ENCODE measurements at places on chromosomes 2 and 18. TPM values are rescaled to one million over a fixed set of nuclear protein-coding genes. Genes with fewer than 3 reads are reported as not detected.
A peak's percentile ranks its signal among the peaks of the same experiment; 100 is the strongest.

DNA sequence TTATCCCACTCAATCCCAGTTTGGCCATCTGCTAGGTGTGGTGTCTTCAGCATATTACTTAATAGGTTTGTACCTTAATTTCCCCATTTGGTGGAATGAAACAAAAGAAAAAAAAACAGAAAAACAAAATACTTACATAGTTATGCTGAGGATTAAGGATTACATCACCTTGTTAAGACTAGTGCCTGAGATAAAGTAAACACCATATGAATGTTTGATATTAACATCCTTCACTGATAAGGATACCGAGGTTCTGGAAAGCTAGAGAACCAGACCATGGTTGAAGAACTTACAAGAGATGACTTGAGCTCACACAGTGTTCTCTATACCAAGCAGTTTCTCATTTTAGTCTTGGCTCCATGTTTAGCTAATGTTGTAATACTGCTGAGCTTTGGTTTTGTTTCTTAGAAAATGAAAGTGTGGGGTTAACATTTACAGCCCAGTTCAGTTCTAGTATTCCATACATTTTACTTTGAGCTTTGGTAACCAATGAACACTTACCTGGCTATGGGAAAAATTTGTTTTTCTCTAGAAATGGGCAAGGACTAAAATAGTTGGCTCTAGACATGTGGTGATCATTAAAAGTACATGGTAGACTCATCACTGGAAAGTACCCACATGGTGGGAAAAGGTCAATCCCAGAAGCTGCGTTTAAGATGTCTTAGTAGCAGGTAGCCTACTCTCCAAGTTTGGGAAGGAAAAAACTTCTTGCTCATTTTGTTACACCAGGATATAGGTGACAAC lies 5.8 kb upstream of the GPD2 start:
- DNase-seq: no peak

DNA sequence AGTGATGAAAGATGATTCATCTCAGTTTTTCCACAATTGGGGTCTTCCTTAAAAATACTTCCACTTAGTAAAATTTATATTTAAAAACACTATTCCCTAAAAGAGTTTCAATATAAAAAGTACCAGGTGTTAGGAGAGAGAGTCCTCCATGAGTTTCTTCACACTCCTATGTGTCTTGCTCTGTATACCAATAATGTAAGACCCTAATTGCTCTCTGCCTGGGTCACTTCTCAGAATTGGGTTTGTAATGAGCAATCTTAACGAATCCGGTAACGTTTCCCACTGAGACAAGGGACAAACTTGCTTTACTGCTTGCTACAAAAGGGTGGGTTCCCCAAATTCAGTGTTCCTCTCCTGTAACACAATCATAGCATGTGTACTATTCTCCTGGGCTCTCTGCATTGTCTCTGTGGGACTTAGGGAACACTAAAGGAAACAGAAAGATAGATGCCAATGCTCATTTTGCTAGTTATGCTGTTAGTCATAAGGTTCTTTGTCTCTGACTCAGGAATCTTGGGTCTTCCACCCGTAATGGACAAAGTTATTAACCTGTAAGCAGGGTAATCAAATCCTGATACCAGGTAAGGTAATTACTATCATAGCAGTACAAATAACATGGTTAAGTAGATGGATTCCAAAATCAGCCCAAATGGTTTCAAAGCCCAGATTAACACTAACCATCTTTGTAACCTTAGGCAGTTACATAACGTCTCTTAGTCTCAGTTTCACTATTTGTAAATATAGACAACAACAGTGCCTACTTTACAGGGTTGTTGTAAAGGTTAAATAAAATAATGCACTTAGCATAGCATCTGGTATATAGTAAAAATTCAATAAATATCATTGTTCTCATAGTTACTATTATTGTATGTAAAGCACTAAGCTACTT lies 46.3 kb downstream of the ITSN2 start:
- DNase-seq: no peak

GRCh38 chr18:31490387-31490786 lies 7.6 kb upstream of the DSG2 start:
- no peak for DNase-seq

DNA sequence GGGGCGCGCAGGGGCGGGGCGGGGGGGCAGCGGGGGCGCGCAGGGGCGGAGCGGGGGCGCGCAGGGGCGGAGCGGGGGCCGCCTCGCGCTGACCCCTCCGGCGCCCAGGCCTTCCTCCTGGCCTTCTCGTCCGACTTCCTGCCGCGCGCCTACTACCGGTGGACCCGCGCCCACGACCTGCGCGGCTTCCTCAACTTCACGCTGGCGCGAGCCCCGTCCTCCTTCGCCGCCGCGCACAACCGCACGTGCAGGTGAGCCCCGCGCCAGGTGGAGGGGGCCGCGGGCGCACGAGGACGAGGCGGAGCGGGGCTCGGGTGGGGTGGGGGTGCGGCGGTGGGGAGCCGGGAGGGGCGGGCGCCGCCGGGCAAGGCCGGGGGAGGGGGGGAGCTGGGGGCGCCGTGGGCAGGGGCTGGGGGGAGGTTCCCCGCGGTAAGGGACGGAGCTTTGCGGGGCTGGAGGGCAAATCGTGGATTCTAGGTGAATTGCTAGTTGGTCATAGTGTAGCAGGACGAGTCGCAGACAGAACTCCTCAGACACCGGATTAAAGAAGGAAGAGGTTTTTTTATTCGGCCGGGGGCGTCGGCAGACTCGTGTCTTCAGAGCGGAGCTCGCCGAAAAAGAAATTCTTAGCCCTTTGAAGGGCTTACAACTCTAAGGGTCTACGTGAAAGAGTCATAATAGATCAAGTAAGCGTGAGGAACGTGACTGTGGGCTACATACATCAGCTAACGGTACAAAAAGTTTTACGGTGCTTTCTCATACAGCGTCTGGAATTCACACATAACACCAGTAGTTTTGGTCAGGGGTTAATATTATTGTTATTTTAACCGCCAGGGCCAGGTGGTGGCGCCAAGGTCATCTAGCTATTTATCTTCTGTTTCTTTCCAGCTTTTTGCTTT lies 29.9 kb downstream of the ANO7 start:
- DNase-seq: peak; percentile 52

DNA sequence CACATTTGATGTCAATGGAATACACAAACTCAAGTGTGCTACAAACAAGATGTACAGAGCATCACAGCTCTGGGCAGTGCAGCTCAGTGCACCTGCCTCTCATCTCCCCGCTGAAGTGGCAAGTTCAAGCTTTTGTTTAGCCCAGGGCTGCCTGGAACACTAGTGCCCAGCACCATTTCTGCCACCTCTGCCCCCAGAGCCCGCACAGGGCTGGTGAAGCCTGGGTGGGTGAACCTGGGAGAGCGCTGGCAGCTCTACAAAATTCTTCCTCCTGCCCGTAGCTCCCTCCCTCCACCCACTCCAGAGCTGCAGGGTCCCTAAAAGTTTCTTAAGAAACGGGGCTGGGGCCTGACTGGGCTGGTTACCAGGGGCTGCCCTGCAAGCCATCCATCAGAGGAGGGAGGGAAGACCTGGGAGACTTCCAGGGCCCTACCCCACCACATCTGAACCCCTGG lies 1.5 kb downstream of the HES6 start:
- no peak for DNase-seq

GRCh38 chr2:101476605-101477208 lies 1.8 kb upstream of the RFX8 start:
- DNase-seq: no peak

DNA sequence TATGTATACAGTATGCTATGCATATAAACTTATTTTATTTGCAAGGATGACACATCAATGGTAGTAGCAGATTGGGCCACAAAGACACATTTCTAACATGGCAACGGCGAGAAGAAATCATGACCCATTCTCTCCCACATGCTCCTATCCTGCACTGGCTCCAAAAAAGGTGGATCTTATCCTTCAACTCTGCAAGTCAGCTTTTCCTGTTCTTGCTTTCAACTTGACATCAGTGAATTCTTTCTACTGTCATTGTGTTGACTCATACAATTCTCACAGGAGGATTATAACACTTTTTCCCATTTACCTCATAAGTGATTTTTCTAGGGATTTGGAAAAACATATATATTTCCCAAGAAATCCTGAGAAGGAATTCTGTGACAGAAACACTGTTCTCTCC lies 53.1 kb downstream of the ACVR1 start:
- no peak for DNase-seq

GRCh38 chr2:96924775-96925747 lies 55.2 kb upstream of the SEMA4C start:
- DNase-seq: peak; percentile 65

GRCh38 chr2:98468621-98469236 lies 24.1 kb downstream of the INPP4A start:
- DNase-seq: peak; percentile 54

DNA sequence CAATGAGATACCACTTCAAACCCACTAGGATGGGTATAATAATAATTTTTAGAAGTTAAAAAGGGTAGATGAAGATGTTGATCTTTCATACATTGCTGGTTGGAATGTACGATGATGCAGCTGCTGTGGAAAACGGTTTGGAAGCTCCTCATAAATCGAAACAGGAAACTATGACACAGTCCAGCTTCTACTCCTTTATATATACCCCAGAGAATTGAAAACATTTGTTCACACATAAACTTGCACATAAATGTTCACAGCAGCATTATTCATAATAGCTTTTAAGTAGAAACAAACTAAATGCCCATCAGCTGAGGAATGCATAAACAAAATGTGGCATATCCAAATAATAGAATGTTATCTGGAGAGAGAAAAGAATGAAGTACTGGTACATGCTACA lies 95.0 kb downstream of the STRADB start:
- DNase-seq: no peak

GRCh38 chr2:46042207-46042637 lies 255.0 kb upstream of the EPAS1 start:
- DNase-seq: no peak

DNA sequence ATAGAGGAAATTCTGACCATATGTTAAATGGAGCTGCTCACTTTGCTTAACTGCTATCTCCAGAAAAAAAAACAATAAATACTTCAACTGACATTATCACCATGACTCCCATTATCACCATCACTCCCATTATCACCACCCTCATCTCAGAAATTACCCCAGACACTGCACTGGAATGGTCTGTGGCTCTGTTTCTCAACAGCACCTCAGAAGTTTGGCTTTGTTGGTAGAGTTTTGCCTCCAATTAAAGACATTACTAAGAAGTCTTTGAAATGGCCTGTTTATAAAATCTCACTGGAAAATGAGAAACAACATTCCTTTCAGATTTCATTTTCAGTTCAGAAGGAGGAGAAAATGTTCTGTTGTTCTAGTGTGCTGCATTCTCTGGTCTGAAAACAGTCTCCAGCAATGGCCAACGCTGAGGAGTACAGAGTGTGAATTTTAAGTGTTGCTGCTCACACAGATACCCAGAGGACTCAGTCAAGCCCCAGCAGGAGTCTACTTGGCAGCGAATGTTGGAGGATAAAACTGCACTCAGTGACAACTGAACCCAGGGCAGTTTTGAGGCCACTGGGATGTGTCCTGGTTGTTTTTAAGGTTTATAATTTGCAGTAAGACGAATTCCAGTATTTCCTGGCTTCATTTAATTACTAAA lies 364.5 kb upstream of the CDH2 start:
- no peak for DNase-seq

DNA sequence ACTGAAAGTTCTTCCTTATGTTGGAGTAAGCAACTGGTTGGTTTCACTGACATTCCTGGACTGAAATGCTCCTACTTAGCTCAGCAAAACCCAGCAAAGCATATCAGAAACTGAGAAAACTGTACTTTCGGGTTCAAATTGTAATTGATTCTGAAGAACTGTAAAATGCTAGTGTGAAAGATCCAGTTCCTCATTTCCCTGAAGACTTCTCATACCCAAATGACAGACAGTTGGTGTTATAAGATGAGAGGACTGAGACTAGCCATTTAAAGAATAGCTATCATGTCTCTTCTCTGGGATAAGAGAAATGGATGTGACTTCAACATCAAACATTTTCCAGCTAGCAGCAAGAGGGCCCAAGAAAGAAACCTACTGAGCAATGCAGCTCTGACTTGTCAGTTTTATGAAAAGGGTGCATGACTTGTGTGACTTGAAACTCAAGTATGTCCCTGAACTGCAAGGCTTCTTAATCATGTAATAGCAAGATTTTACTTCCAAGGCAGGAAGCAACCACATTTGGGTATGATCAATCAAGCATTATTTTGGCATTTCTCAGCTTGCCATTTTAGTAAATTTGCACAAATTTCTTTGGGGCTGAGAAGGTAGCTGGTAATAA lies 420.3 kb upstream of the MMADHC start:
- no peak for DNase-seq

DNA sequence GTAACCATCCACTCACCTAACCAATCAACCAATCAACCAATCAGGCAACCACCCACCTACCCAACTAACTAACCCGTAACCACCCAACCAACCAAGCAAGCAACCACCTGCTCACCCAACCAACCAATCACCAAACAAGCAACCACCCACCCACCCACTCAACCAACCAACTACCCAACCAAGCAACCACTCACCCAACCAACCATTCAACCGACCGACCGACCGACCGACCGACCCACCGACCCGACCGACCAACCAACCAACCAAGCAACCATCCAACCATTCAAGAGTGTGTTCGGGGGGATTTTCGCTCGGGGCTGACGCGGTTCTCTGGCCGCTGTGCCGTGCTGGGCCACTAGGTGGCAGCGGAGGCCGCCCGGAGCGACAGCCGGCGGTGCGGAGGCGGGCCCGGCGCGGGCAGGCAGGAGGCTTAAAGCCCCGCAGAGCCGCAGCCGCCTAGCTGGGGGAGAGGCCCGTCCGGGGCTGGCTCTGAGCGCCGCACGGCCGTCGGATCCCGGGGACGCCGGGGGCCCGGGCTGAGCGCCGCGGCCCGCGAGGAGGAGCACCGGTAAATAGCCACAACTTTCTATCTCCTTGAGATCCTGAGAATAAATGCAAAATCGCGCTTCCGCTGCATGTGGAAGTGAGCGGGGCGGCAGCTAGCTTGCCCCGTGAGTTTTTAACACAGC lies at the start of gene MC5R:
Gene MC5R, plus strand, starts transcription at position 443 of the 689 bp plus-strand sequence. CDS start 1,617 bp downstream, outside the sequence.
- DNase-seq: peak; percentile 74

DNA sequence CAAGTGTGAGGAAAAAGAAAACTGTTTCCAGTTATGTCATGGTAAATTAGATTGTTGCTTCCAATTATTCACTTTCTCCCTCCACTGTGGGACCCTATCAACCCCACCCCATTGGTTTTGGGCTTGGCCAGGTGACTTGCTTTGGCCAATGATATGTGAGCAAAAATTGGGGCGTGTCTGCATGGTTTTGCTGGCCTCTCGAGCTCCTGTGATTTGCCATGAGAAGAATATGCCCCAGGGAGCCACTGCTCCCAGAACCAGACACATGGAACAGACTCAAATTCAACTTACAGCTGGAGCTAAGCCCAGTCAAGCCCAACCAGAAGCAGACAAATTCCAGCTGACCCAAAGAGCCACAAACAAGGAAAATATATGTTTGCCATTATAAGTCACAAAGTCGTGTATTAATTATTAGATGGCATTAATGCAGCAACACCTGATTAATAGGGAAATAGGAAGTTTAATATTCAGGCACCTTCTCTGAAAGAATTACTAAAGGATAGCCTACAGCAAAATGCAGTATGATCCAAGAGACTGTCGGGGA lies 248.9 kb downstream of the ANAPC1 start:
- peak; percentile 10 for DNase-seq

DNA sequence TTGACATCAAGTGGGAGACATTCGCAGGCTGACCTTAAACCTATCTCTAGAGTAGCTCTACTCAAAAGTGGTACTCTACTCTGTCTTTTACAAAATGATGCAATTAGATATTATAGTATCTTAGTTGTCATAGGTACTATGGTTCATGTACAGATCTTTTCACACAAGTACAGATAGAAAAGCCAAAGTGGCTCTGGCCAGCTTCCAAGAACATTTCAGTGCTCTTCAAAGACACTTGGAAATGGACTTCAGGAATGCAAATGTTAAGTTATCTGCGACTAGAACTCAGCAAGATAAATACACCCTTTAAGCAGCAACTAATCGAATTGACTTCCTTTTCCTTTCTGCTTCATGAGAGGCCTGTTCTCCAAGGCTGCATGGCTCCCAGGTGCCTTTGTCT lies 718.7 kb upstream of the FAM98A start:
- DNase-seq: no peak

Gene SLC23A3
- total RNA-seq: 2.0 TPM

Data from activated CD8-positive, alpha-beta T cell treated with anti-CD3 and anti-CD28 coated beads, Interleukin-2, amount 10 ng/mL, durations not matched to agents 7 days and 5 days (primary cell).